ENCODE measurements at places on chromosomes 4 and X.

DNA sequence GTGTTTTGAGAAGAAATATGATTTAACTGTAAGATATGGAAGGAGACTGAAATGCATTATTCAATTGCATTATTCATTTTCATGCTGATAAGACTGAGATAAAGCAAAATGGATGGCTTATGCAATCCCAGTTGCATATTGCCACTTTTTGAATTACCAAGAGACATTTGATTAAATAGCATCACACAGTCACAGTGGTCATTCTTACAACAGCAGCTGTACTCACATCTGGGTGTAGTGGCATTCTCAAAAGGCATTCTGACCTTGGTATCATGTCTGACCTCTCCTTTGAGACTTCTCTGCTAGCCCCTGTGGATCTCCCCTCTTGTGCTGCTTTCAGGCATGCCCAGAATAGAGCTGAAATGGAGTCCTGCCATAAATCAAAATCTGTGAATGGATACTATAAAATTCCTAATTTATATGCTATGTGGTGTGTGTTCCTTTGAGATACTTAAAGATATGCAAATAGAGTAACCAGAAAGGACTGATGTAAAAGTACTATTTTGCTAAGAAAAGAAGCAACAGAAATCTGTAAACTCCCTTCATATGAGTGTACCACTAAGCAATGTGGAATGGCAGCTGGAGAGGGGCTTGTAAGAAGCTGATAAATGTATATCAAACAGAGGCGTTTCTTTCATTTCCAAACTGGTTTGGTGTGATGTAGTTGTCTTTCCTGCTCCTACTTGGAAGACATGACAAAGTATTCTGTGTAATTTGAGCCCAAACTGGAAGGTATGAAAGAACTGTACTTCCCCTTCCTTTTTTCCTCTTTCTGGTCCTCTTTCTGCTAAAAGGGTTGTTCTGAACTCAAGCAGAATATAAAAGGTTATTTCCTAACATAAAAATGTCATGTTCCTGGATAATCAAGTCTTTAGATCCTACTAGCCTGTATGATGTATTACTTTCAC is 25.4 kb upstream of the METAP1 start:
- DNase-seq = no peak

DNA sequence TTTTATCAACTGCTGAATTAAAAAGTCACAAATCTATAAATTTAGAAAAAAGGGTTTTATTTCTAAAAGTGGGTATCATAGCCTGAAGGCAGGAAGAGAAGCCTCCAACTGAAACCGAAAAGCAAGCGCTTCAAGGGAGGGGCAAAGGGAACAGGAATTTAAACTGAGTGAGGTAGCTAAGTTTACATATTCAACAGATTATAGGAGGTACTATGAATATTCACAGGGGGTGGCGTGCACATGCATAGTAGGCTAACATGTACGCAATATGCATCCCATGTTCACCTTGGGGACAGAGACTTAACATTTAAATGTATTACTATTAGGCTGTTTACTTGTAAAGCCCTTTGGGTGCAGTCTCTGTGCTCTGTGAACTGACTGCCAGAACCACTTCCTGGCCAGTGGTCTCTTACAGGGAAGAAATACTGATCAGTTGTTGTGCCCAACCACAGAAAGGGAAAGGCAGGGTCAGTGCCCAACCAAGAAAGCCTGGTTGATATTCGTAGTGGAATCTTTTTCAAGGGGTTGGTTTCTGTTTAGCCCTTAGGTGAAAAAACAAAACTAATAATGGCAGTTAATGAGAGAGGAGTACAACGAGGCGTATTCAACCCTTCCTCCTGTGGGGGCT is 168.7 kb upstream of the GALNTL6 start:
- DNase-seq = no peak

DNA sequence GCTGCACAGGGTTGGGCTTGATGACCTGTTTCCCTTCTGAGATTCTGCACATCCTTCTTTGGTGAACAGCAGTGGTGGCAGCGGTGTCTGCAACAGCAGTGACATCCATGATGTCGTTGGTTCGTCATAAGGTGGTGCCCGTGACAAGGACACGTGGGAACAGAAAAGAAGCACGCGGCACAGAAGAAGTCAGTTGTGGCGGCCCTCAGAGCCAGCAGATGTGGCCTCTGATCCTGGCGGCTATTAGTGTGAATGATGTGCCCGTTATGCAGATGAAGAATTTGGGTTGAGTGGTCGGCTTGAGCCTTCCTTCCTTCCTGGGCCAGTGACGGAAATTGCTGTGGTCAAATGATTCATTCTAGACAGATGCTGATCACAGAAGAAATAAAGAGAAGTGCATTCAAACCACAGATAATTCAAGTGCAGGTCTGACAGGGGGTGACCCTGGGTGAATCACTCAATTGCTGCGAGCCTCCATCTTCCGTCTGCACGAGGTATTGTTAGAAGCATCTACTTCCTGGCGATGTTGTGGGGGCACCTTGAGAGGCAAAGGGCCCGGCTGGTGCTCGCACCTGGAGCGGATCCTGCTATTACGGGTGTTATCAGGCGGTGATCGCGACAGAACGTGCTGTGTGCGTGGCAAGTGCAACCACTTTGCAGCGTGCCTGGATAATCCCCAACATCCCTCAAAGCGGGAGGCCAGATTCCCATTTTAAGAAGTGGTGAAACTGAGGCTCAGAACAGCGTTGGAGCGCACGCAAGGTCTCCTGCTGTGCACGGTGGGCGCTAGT is 215.2 kb upstream of the PSAPL1 start:
- DNase-seq = no peak

GRCh38 chr4:67468830-67469229 is 76.5 kb downstream of the CENPC start:
- no peak for DNase-seq

- DNase-seq = no peak
These were observed 687.0 kb downstream of the DMD start for GRCh38 chrX:32524385-32524784.

DNA sequence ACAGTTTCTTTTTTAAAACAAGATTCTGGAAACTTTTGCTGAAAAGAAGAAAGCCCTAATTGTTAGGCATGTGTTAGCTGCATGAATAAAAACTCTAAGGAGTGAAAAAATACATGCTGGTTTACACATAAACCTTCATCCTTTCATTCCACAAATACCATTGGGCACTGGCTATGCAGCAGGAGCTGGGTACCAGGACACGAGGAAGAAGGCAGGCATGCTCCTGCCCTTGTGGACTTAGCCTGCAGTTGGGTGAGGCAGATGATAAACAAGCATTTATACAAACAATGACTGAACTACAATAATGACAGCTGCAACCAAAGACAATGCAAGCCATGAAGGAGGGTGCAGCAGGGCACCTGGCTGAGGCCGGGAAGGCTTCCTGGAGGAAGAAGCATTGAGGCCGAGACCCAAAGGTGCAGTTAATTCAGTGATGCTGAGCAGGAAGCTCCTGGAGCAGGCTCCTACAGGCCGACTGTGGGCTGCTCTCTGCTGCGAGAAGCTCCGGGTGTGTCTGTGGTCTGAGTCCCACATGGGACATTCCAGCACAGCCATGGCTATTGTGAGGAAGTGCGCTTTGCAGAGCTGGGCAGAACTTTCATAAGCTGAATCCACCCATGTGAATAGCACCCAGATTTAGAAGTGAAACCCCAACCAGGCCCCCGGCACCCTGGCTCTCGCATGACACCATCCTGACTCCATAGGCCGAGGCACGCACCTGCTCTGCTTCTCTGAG is 44.0 kb upstream of the MXD4 start:
- no peak for DNase-seq

DNA sequence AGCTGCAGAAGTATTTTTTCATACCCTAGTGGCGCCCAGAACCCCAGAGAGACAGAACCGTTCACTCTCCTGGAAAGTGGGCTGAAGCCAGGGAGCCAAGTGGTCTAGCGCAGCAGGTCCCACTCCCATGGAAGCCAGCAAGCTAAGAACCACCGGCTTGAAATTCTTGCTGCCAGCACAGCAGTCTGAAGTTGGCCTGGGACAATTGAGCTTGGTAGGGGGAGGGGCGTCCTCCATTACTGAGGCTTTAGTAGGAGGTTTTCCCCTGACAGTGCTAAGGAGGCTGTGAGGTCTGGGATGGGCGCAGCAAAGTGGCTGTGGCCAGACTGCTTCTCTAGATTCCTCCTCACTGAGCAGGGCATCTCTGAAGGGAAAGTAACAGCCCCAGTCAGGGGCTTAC is 84.5 kb upstream of the ATXN3L start:
- no peak for DNase-seq

GRCh38 chrX:109184506-109185139 is 297.3 kb downstream of the GUCY2F start:
- no peak for DNase-seq

- no peak for DNase-seq
These were observed 17.3 kb upstream of the QRFPR start for GRCh38 chr4:121397941-121398601.

- no peak for DNase-seq
These were observed 2.3 kb upstream of the UBA1 start for GRCh38 chrX:47191331-47191730.

DNA sequence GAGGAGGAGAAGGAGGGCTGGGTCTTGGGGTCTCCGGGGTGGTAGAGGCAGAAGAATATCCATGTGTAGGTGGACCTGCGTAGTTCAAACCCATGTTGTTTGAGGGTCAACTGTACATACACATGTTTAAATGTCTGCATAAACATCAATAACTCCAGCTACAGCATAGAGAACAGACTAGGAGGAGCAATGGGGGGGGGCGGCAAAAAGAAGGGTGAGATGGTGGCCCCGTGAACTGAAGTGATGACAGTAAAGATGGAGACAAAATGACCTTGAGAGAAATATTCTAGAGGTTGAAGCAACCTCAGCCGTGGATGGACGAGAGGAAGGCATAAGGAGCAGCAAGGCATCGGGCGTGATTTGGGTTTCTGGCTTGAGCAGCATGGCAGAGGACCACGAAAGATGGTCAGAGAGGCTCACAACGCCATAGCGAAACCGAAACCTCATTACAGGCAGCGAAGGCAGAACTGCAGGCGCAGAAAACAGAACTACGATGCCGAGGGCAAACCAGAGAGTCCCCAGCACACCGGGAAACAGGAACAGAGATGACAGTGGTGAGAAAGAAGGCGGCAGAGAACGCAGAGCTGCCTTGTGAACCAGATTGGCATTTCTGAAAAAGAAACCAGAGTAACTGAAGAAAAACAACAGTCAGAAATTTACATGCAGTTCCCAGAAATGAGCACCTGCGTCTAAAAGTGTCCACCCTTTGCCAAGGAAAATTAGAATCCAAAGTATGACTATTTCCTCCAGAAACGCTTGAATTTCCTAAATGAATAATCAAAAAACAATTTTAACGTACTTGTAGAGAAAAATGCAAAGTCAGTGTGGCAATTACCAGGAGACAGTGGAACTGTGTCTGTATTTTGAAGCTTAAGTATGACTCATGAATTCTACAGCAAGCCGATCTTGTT is 50.3 kb upstream of the ENPP6 start:
- no peak for DNase-seq

DNA sequence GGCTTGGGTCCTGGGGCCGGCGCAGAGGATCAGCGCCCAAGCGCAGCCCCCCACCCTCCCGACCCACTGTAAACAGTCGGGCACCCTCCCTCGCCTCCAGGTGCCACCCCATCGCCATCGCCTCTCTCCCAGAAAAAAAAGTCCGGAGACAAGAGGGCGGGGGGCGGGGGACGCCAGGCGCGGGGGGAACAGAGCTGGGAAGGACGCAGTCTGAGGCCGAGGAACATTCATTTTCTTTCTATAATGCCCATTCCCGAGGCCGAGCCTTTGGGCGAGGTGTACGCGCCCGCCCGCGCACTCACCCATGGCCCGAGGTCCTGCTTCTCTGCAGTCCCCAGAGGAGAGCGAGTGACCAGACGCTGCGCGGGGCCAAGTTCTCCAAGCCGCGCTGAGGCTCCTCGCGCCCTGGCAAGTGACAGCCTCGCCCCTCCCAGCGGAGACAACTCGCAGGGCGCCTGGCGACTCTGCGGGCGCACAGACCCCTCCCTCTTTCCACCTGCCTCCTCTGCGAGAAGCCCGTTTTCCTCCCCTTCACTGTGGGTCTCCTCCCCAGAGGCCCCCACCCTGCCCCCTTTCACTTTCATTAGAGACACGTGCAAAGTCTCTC is 63.5 kb upstream of the WDR17 start:
- DNase-seq = peak; percentile 49

GRCh38 chr4:124997991-124998390 is 285.5 kb upstream of the ANKRD50 start:
- no peak for DNase-seq

DNA sequence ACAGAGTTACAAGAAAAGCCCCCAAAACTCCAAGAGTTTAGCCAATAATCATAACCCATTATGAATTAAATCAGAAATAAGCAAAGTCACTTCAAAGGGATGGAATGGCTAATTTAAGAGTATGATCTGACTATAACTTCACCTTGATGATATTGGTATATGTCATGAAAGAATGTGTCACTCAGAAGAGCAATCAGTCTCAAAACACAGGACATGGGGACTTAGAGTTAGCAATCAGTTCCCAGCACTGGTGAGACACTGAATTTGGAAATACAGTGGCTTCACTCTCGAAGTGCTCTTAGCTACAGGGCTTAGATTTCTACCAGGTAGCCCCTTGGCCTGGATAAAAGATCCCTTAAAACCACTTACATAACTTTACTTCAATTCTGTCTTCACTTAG is 65.7 kb upstream of the EXOC1L start:
- DNase-seq = no peak

GRCh38 chr4:26647523-26648224 is 63.8 kb downstream of the TBC1D19 start:
- no peak for DNase-seq

- DNase-seq = no peak
These were observed 32.4 kb downstream of the PRDX4 start for GRCh38 chrX:23699636-23700194.

DNA sequence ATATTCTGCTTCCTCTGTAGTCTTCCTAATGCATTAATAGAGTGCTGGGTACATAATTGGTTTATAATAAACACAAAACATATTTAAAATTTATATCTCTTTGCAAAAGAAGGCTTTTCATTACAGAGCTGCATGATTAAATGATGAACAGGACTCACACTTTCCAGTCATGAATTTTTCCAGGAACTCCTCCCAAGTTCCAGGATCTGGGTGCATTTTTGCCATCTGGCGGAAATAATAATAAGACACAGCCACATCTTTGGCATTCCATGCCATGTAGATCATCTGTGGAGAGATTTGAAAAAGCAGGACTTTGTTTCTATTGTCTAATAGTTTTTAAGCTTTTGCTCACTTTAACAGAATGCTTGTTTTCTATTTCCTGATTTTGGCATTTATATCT is 40.2 kb upstream of the SULT1B1 start:
- DNase-seq = no peak

DNA sequence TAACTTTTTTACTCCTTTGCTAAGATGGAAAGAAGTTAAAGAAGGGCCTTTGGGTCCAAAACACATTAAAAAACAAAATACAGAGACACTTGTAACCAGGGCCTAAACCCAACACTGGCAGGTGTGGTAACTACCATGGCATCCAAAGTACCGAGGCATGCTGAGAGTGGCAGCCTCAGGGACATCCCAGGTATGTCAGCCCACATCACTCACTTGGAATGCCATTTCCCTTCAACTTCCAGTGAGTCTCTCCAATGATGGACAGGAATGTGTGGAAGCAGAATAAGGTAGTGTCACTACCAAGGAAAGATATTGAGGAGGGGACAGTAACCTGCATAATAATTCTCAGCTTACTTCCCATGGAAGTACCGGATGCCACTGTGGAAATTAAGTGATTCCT is 79.5 kb upstream of the SCOC start:
- no peak for DNase-seq

- no peak for DNase-seq
These were observed 56.9 kb upstream of the PRPS1 start for GRCh38 chrX:107571296-107571998.

GRCh38 chr4:2183394-2183793 is 58.5 kb downstream of the HAUS3 start:
- no peak for DNase-seq
